Uterine smooth muscle cell (primary cell): ENCODE measurements at places on chromosomes 3 and 15. TPM values are rescaled to one million over a fixed set of nuclear protein-coding genes. Genes with fewer than 3 reads are reported as not detected.

The PRKAR2A gene
- total RNA-seq: 30.2 and 82.2 TPM in 2 replicates

The GP9 gene
- total RNA-seq: not detected in 2 replicates

The RNF168 gene
- total RNA-seq: 19.0 and 24.1 TPM in 2 replicates

The RPL4 gene
- 2,649 and 2,706 TPM in 2 replicates for total RNA-seq

The PLAAT1 gene
- 0.66 TPM in 1 of 2 replicates, not detected in the other for total RNA-seq

The NR2F2 gene
- 30.2 and 41.1 TPM in 2 replicates for total RNA-seq

The IL17RE gene
- total RNA-seq: 0.62 and 2.0 TPM in 2 replicates

The FAH gene
- total RNA-seq: 44.8 and 52.9 TPM in 2 replicates

The VEPH1 gene
- total RNA-seq: 56.1 and 144 TPM in 2 replicates

The CNTN4 gene
- total RNA-seq: 0.12 and 1.00 TPM in 2 replicates

The ESYT3 gene
- total RNA-seq: 4.5 and 6.5 TPM in 2 replicates

The TRIM42 gene
- total RNA-seq: not detected in 2 replicates
